NCI-H187 (cell line): ENCODE measurements at places on chromosomes 12 and 14.

GRCh38 chr14:34498684-34499412 is 36.8 kb upstream of the SPTSSA start:
- DNase-seq, result no peak

GRCh38 chr14:49986343-49987014 is 93.6 kb downstream of the ARF6 start:
- no peak for DNase-seq

- no peak for DNase-seq
Measured at GRCh38 chr14:67151082-67151666, 38.1 kb upstream of the GARIN2 start.

- DNase-seq, result no peak
Measured at GRCh38 chr12:67419810-67420209, 150.7 kb downstream of the CAND1 start.

GRCh38 chr14:100152091-100152490 is 7.4 kb downstream of the DEGS2 start:
- no peak for DNase-seq

DNA sequence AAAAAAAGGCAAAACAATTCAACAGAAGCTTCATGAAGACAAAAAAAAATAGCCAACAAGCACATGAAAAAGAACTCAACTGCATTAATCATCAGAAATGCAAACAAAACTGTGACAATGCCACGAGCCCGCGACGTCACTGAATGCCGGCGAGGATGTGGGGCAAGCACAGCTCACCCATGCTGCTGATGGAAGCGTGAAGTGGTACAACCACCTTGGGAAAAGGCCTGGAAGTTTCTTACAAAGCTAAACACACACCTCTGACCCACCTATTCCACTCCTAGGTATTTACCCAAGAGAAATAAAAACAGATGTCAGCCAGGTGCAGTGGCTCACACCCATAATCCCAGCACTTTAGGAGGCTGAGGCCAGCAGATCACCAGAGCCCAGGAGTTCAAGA is 10.5 kb downstream of the BTBD6 start:
- no peak for DNase-seq

- DNase-seq, result no peak
Measured at GRCh38 chr14:63542231-63542999, 762 bp downstream of the PPP2R5E start.

- DNase-seq, result no peak
Measured at GRCh38 chr12:89038831-89039512, 313.3 kb downstream of the DUSP6 start.

DNA sequence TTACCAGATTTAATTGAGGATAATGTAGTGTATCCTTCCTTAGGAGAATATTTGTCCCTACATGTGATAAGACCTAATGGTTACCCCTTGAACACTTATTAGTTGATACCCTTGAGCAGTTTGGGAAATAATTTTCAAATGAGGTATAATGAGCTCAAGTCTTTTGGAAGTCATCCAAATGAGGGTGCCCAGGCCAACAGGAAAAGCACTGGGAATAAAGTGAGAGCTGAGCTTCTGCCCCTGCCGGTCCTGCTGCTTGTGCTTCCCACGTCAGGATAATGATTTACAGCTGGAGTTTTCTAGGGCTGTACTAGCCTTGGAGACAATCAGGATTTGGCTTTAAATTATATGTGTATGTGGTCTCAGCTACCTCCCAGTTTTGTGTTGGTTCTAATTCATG is 178.8 kb upstream of the FRMD6 start:
- DNase-seq, result no peak

DNA sequence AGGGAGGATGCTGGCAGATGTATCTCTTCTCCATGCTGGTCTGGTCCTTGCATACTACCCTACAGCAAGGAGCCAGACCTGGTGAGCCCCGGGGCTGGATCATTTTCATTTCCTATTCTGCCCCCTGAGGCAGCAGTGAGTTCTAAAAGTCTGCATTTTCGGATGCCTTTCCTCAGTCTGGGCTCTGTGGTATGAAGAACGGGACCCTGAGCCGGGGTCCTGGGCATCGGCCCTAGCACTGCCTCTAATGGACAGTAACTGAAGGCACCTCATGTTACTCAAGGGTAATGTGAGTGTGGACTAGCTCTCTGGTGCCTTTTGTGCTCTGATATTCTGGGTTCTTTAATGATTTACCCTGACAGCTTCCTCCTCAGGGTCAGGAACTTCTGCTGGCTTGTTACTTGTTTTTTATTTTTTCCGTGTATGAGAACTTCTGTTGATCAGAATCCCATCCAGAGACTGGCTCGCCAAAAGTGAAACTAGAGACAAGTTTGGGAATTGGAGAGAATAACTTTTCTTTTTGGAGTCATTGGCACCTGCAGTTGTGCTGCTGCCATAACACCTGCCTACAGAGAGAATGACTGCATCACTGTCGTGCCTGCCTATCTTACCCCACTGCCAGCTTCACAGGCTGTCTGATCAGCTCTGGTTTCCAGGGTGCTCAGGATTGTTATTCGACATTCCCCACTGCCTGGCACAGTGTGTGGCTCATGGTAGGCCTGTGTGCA is 62.3 kb downstream of the SUSD6 start:
- DNase-seq, result no peak

GRCh38 chr14:64987438-64987767 is 708 bp downstream of the FNTB start:
- no peak for DNase-seq

DNA sequence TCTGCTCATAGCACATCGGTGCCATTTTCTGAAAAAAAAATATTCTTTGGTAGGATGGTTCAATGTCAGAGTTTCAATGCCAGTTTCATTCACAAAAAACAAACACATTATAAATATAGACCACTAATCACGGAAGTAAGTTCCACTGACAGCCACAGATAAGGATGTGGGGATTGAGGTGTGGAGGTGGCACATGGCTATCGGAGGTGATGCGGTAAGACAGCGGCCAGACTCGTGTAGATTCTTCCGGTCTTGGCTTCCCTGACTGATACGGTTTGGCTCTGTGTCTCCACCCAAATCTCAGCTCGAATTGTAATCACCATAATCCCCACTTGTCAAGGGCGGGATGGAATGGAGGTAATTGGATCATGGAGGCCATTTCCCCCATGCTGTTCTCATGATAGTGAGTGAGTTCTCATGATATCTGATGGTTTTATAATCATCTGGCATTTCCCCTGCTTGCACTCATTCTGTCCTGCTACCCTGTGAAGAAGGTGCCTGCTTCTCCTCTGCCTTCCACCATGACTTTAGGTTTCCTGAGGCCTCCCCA is 693.4 kb downstream of the VRK1 start:
- DNase-seq, result no peak

DNA sequence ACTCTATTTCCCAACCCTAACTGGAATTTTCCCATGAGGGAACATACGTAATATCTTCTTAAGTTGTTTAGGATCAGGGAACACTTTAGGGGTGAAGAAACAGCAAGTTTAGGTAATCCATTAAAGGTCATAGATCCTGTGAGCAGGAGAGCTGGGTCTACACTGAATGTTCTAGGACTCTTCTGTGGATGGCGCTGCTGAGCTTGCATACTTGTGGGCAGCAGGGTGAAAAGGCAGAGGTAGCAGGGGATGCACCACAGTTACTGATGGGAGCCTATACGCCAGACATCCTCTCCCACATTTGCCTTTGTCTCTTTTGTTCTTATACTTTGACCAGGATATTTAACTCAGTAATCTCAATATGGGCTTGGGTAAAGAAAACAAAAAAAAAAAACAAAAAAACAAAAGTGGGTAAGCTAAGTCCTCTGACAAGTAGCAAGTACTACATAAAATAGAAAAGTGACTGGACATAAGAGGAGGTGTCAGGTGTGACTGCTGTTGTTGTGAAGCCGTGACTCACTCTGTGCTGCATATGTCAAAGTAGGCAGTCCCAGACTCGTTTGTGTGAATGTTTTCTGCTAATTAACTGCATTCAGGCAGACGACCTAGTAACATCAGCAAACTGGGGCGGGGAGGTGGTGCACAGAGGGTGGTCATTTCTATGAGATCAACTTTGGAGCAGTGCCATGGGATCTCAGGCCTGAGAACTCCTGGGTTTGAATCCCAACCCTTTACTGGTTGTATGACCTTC is 31.6 kb downstream of the NEUROD4 start:
- no peak for DNase-seq

DNA sequence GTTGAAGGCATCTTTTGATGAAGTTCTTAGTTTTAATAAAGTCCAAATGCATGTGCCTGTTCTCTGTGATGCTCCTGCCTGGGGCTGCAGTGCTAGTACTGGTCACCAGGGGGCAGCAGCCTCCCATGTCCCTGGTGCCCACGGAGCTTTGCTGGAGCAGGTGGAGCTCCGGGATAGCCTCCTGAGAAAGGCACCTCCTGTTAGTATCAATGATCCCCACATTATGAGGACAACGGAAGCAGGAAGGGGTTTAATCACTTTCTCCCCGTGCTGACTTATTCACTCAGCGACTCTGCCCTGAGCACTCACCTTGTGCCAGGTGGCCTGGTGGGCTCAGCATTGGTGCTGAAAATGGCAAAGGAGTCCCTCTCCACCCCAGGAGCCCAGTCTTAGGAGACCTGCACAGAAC is 123.0 kb upstream of the PZP start:
- no peak for DNase-seq

GRCh38 chr12:79250186-79250585 is 385.6 kb downstream of the SYT1 start:
- no peak for DNase-seq

DNA sequence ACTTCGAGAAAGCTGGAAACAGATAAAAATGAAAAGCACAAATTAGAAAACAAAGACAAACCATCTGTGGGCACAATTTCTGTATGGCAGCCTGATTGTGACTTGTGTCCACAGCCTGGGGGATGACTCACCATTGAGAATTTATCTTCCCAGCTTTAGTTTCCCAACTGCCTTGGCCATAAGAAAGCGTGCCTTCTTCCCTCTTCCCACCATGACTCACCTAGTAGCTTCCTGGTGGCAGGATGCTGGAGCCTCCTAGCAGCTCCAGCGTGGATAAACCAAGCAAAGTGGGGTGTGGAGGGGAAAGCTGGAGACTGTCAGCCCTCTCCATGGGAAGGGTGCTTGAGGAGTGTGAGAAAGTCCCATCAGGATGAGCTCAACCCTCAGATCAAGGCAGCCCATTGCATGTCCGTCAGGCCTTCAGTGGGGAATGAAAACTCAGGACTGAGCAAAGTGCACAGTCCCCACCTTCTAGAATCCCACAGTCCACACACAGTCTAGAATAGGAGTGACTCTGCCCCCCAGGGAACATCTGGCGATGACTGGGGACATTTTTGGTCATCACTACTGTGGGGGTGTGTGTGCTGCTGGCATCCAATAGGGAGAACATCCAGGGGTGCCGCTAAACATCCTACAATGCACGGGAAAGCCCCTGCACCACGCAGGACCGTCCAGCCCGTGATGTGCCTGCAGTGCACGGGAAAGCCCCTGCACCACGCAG is 22.4 kb upstream of the SERPINA6 start:
- DNase-seq, result no peak

DNA sequence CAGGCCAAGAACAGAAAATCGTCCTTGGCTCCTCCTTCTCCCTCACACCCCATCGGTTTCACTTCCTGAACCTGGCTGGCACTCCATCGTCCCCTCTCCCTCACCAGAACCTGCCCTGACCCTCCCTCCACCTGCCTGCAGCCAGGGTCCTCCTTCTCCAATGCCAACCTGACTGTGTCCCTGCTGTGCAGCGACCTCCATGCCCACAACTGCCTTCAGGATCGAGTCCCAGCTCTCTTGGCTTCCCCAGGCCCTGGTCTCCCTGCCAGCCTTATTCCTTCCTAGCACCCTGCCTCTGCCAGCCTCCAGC is 19.8 kb downstream of the HVCN1 start:
- no peak for DNase-seq
